NCI-H1694 (cell line): ENCODE measurements at places on chromosomes 5 and 9.

GRCh38 chr5:178249191-178249989, 16.8 kb upstream of the PHYKPL start:
- peak; percentile 0 for DNase-seq

- DNase-seq: no peak
Observed at GRCh38 chr9:116447934-116448333, 239.2 kb upstream of the TRIM32 start.

DNA sequence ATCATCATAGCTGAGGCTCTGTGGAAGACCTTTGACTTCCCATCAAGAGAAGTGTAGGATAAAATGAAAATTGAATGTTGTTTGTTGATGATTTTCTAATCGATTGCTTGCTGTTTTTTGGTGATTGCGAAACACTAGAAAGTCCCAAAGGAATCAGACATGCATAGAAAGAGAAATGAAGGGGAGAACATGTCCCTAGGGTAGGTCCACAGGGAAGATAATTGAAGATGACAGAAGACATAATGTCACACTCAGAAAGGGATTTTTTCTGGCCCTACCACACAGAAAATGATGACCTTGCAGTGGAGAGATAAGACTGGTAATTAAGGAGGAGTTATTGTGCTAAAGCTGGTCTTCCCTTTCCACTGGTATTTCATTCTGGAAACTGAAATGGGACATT, 62.8 kb downstream of the INSYN2B start:
- no peak for DNase-seq

DNA sequence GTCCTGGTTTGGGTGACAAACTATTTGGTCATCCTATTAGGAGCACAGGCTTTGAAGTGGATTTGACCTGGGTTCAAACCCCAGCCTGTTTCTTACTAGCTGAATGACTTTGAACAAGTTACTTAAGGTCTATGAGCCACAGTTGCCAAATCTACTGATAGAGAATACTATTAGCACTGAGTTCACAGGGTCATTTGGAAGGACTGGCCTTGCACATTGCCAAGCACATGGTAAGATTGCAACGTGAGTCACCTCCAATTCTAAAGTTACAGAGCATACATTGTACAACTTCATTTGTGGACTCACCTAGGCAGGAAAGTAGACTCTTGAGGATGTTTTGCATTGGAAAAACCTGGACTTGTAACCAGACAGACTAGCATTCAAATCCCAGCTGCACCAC, 38.9 kb downstream of the MFAP3 start:
- no peak for DNase-seq

DNA sequence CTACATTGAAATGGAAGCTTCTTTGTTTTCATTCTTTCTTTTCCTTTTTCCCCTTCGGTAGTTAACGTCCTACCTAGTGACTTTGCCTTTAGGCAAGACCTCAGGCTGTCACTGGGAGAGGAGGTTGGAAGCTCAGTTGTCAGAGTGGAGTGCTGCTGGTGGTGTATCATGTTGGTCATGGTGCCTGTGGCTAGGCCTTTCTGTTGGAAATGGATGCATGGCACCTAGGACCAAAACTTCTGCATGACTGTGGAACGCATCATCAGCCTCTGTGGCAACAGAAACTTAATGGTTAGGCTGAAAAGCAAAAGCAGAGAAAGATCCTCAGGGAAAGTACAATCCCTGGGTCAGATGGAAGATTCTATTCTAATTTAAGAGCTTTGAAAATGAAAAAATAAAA, 57.9 kb downstream of the OSTF1 start:
- DNase-seq: no peak

DNA sequence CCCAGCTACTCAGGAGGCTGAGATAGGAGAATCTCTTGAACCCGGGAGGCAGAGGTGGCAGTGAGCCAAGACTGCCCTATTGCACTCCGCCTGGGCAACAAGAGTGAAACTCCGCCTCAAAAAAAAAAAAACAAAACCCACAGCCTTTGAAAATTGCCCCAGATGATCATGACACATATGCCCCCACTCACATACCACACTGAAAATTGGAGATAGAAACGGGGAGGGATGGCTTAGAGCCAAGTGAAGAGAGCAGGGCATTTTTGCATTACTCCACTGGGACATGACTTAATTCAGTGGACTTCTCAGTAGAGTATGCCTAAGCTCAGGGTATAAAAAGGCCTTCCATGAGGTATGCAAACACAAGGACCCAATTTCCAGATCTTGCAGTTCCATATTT, 309.3 kb downstream of the BNC2 start:
- DNase-seq: no peak

GRCh38 chr5:139650689-139651042, 2.5 kb downstream of the CXXC5 start:
- no peak for DNase-seq

GRCh38 chr5:72146056-72146455, 38.8 kb downstream of the MAP1B start:
- no peak for DNase-seq

- DNase-seq: no peak
Observed at GRCh38 chr5:44542470-44542869, 153.2 kb upstream of the FGF10 start.

DNA sequence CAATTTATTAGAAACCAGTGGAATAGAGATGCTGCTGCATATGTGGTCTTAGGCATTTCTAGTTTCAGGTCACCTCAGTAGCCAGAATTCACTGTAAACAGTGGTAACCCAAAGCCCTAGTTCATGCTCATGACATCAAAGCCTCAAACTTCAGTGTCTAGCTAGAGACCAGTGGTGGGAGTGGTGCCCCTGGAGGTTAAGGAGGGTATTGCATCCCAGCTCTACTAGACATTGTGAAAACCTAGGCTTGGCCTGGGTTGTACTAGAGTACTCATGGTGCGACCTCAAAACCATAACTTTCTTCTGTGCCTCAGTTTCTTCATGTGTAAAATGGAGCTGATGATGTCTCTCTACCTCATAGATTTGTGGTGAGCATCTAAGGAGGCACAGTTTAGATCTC, 18.8 kb downstream of the COL5A1 start:
- DNase-seq: no peak

DNA sequence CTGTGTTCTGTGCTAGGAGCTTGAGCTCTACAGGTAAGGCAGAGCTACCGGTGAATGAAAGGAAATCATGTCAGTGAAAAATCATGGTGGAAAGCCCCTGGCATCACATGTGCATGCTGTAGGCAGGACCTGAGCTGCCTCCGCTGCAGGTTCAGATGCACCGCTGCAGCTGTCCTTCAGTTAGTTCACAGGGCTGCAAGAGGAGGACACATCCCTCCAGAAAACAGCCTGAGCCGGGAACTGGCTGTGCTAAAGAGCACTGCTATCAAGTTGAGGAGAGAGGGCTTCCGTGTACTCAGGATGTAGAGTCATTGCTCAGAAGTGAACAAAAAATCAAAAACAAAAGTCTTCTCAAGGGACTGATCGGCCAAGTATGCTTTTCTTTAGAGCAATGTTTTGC, 138.6 kb downstream of the ERCC6L2 start:
- DNase-seq: no peak

DNA sequence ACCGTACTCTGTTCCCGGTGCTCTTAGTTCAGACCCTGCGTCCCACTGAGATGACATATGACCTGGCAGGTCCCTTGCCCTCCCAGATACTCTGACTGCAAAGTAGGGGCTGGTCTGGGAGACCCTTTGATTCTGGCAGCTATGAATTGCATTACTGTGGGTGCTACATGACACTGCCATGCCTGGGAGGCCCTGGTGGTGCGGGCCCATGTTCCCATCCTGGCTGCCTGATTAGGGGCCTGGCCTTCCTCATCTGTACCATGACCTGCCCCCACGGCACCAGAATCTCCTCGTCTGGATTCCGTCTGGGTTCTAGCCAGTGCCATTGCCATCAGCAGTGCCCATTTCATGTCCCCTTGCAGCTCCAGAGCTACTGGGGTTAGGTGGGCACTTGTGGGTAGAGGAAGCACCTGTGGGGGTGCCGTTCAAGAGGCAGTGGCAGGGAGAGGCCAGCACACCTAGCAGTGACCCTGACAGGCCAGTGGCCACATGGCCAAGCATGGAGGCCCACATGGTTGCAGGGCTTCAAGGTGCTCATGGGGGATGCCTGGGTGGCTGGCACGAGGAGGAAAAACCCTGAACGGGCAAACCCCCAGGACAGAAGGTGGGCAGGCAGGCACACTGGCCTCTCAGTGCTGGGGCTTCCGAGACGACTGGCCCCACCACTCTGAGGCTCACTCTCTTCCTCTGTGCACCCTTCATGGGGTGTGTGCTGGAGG, 69.7 kb downstream of the PHF2 start:
- DNase-seq: no peak

DNA sequence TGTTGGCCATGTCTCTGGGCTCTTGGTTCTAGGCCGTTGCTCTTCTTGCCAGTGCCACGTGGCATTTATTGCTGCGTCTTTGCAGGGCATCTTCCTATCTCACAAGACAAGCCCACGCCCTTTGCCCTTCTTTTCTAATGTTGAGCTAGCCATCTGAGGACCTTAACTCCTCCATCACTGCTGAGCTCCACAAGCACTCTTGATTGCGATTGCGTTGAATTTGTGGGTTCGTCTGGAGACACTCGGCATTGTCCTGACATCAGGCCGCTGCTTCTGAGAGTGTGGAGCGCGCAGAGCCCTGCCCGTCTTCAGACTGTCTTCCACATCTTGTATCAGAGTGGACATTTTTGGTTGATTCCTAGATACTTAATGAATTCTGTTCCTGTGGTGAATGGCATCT, 14.5 kb upstream of the FCN1 start:
- DNase-seq: no peak

DNA sequence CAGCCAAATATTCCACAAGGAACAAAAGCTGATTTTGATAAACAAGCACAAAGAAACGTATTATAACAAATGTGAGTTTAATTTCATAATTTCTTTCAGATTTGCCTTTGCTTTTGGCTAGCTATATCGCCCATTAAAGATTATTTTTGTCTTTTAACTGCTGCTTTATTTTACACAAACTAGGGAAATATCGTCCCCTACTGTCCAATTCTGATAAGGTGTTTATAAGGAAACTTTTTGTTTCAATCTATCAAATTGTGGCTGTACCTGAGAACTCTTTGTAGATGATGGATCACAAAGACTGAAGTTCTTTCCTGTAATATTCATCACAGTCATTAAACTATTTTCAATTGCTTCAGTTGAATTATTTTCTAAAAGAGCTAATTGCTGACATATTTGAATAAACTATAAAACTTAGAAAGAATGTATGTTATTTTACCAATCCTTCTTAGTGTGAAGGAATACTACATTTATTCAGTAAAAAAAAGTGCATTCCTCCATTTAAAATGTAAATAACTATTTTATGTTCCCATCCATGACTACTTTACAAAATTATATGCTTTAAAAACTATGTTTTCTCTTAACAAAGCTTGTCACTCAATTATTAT, 431.3 kb upstream of the ITGA1 start:
- peak; percentile 44 for DNase-seq
